Motor neuron (in vitro differentiated cells): ENCODE measurements at places on chromosomes 1 and 21. TPM values are rescaled to one million over a fixed set of nuclear protein-coding genes. Genes with fewer than 3 reads are reported as not detected.

ANGPTL1 gene
- total RNA-seq, result 7.2 and 12.5 TPM in 2 replicates

DNA sequence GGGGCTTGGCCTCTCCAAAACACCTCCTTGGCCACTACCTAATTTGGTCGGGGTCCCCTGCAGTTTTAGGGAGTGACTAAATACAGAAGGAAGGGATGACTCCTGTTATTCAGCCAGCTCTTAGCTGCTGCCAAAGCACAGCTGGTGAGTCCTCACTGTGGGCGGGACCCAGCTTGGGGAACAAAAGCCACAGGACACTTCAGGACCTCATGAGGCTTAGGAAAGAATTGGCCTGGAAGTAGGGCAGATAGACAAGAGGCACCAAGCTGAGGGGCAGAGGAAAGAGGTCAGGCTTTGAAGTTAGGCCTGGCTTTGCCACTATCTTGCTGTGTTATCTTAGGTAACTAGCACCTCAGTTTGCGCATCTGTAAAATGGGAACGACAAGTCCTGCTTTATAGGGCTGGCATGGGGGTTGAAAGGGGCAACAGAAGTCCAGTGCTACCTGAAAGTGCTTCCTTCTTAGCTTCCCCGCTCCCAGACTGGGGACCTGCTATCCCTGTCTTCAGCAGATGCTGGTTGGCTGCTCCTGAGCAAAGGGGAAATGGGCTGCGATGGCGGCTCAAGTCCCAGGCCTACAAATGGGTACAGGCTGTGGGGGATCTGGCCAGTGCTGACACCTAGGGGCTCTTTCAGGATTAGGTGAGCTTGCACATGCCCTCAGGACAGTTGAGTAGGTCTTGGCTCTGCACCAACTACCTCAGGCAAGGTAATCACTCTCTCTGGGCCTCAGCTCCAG lies 15.7 kb downstream of the IFI6 start:
- peak; percentile 13 for ATAC-seq

LUZP1 gene
- 13.5 and 13.6 TPM in 2 replicates for total RNA-seq

TACSTD2 gene
- total RNA-seq, result 0.19 and 0.38 TPM in 2 replicates

GRCh38 chr1:162562470-162562828 lies 927 bp downstream of the UAP1 start:
- ATAC-seq, result no peak

GRCh38 chr1:176193023-176193422 lies 14.1 kb downstream of the COP1 start:
- no peak for ATAC-seq

GRCh38 chr1:39992234-39992633 lies 37.3 kb downstream of the MFSD2A start:
- no peak for ATAC-seq

ZBTB21 gene
- total RNA-seq, result 11.2 and 11.3 TPM in 2 replicates
